ENCODE measurements at places on chromosomes 6 and 20.

- H3K36me3 ChIP-seq: no peaks in the 10 kb centered on the region
- no peaks in the 10 kb centered on the region for H3K27me3 ChIP-seq
- DNase-seq: no peak
- H3K27ac ChIP-seq: peak overlapping the region; percentile 59
- H3K4me3 ChIP-seq: no peak overlapping the region
- H3K4me1 ChIP-seq: peaks cover 16% of the 10 kb centered on the region
Observed at GRCh38 chr20:47591231-47591630, 89.5 kb downstream of the NCOA3 start.

DNA sequence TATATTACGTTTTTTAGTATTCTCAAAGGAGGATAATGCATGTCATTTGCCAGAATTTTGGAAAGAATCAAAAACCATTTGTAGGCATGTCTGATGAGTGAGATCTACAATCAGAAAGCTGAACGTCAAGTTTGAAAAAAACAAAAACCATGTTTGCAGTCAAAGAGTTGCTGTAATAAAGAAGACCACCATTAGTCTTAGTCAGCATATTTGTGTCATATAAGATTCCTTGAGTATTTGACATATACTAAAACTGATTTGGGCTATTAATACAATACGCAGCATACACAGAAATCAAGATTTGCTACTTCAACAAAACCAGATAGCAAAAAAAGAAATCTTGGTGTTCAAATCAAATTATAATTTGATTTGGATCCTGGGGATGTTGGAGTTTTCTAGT is 247.5 kb downstream of the SAMD5 start:
- H3K36me3 ChIP-seq: no peaks in the 10 kb centered on the region
- H3K27ac ChIP-seq: no peak overlapping the region
- H3K4me1 ChIP-seq: no peaks in the 10 kb centered on the region

DNA sequence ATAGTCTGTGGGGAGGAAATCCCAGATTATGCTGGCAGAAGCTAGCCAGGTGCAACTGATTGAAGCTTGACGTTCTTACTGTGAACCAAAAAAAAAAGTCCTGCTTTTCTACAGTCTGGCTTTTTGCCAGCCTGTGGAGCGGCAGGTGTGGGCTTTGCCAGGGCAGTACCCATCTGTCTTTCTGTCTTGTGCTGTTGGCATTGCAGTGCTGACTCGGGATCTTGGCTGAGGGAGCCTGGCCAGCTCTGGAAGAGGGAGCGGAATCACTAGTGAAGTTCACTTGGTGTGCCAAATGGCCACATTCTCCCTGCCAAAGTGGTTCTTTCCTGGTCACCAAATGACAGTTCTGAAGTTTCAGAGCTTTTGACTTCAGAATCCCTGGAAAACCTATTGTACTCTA is 5.0 kb downstream of the KIF3B start:
- H3K27me3 ChIP-seq: no peaks in the 10 kb centered on the region
- DNase-seq: no peak
- H3K4me1 ChIP-seq: peaks cover 45% of the 10 kb centered on the region

- DNase-seq: peak; percentile 22
- peak overlapping the region; percentile 85 for H3K27ac ChIP-seq
- H3K36me3 ChIP-seq: no peaks in the 10 kb centered on the region
- peak overlapping the region; percentile 89 for H3K4me3 ChIP-seq
Observed at GRCh38 chr6:7108964-7109836, 1.4 kb downstream of the RREB1 start.

- H3K27me3 ChIP-seq: peaks cover 54% of the 10 kb centered on the region
- H3K36me3 ChIP-seq: peaks cover 4% of the 10 kb centered on the region
- no peak overlapping the region for H3K4me3 ChIP-seq
- H3K4me1 ChIP-seq: peaks cover 7% of the 10 kb centered on the region
- no peak overlapping the region for H3K27ac ChIP-seq
Observed at GRCh38 chr6:1502041-1502440, 107.7 kb upstream of the FOXC1 start.

- no peak overlapping the region for H3K4me3 ChIP-seq
- H3K27me3 ChIP-seq: peaks cover 50% of the 10 kb centered on the region
- H3K4me1 ChIP-seq: no peaks in the 10 kb centered on the region
- no peak overlapping the region for H3K27ac ChIP-seq
- DNase-seq: no peak
Observed at GRCh38 chr6:167416676-167417430, 92.0 kb downstream of the TTLL2 start.

- no peak overlapping the region for H3K27ac ChIP-seq
- H3K4me1 ChIP-seq: no peaks in the 10 kb centered on the region
- no peaks in the 10 kb centered on the region for H3K27me3 ChIP-seq
- DNase-seq: no peak
Observed at GRCh38 chr20:55882910-55883309, 122.4 kb downstream of the CBLN4 start.

DNA sequence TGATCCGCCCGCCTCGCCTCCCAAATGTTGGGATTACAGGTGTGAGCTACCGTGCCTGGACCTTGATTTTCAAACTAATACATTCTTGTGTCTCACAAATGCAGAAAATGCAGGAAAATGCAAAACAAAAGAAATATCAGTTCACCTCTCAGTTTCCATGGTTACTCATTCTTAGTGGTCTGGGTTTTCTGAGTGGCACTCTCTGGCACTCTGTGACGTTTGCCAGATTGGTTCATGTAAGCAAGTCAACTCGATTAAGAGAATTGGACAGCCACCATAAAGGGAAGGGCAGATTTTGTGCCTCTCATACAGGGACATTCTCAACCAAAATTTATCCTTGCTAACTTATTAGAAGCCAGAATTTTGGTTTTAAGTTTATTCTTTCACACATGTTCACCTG is 8.6 kb downstream of the CMTR1 start:
- no peak overlapping the region for H3K4me3 ChIP-seq
- H3K4me1 ChIP-seq: peaks cover 28% of the 10 kb centered on the region
- DNase-seq: no peak
- peaks cover 11% of the 10 kb centered on the region for H3K36me3 ChIP-seq
- H3K27ac ChIP-seq: peak overlapping the region; percentile 89

DNA sequence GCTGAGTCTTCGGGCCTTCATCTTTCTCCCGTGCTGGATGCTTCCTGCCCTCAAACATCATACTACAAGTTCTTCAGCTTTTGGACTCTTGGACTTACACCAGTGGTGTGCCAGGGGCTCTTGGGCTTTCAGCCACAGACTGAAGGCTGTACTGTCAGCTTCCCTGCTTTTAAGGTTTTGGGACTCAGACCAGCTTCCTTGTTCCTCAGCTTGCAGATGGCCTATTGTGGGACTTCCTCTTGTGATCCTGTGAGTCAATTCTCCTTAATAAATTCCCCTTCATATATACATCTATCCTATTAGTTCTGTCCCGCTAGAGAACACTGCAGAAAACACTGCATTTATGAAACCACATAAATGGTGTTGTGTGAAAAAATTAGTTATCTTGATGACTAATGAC is 13.9 kb upstream of the BCLAF1 start:
- no peaks in the 10 kb centered on the region for H3K27me3 ChIP-seq
- H3K27ac ChIP-seq: no peak overlapping the region
- peaks cover 2% of the 10 kb centered on the region for H3K4me1 ChIP-seq
- no peak for DNase-seq

- no peaks in the 10 kb centered on the region for H3K27me3 ChIP-seq
- H3K36me3 ChIP-seq: peaks cover 12% of the 10 kb centered on the region
- no peak for DNase-seq
- no peak overlapping the region for H3K4me3 ChIP-seq
- peaks cover 14% of the 10 kb centered on the region for H3K4me1 ChIP-seq
- H3K27ac ChIP-seq: no peak overlapping the region
Observed at GRCh38 chr6:136618086-136618485, 67.9 kb upstream of the MAP7 start.

- no peaks in the 10 kb centered on the region for H3K27me3 ChIP-seq
- no peak overlapping the region for H3K4me3 ChIP-seq
- no peak for DNase-seq
- no peaks in the 10 kb centered on the region for H3K4me1 ChIP-seq
- no peaks in the 10 kb centered on the region for H3K36me3 ChIP-seq
Observed at GRCh38 chr6:72102561-72102960, 216.2 kb downstream of the RIMS1 start.

DNA sequence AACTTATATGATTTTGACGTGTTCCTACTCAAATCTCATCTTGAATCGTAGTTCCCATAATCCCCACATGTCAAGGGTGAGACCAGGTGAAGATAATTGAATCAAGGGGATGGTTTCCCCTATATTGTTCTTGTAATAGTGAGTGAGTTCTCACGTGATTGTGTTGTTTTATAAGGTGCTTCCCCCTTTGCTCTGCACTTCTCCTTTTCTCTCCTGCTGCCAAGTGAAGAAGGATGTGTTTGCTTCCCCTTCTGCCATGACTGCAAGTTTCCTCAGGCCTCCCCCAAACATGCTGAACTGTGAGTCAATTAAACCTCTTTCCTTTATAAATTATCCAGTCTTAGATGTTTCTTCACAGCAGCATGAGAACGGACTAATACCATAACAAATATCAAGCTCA is 83.2 kb downstream of the MANEA start:
- no peaks in the 10 kb centered on the region for H3K4me1 ChIP-seq
- H3K27me3 ChIP-seq: peaks cover 11% of the 10 kb centered on the region
- H3K27ac ChIP-seq: no peak overlapping the region
- no peaks in the 10 kb centered on the region for H3K36me3 ChIP-seq
- DNase-seq: no peak

DNA sequence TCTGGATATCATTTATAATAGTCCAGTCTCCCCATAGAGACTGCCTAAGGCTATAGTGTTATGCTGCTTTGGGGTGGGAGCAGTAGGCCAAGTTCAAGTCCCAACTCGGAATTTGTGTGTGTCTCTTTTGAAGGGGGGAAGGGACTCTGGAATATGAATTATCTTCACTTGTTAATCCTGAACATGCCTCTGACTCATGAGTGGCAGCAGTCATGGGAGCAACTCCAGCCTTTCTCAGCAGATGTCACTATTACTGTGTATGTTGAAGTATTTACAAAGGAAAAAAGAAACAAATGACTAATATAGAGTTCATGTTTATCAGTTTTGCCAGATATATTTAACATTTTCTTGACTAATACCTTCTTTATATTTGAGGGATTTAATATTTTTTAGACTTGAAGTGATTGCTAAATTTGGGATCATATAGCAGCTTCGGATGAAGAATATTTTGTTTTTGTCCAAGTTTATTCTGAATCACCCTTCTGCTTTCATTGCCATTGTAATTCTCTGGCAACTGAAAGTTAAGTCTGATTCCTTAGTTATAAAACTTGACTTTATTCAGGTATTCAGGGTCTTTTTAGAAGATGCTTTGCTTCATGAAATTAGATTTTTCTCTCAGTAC is 23.4 kb downstream of the FAM217A start:
- H3K36me3 ChIP-seq: peaks cover 11% of the 10 kb centered on the region
- H3K27ac ChIP-seq: peak overlapping the region; percentile 19
- DNase-seq: no peak
- no peaks in the 10 kb centered on the region for H3K27me3 ChIP-seq
- peaks cover 19% of the 10 kb centered on the region for H3K4me1 ChIP-seq
- H3K4me3 ChIP-seq: no peak overlapping the region

- H3K27me3 ChIP-seq: no peaks in the 10 kb centered on the region
- no peaks in the 10 kb centered on the region for H3K36me3 ChIP-seq
- no peak overlapping the region for H3K4me3 ChIP-seq
- no peak for DNase-seq
Observed at GRCh38 chr6:78599526-78599925, 267.8 kb upstream of the IRAK1BP1 start.

- no peak overlapping the region for H3K27ac ChIP-seq
- H3K4me1 ChIP-seq: no peaks in the 10 kb centered on the region
- DNase-seq: no peak
- H3K27me3 ChIP-seq: no peaks in the 10 kb centered on the region
- no peaks in the 10 kb centered on the region for H3K36me3 ChIP-seq
- H3K4me3 ChIP-seq: no peak overlapping the region
Observed at GRCh38 chr6:68342286-68342685, 292.8 kb upstream of the ADGRB3 start.

DNA sequence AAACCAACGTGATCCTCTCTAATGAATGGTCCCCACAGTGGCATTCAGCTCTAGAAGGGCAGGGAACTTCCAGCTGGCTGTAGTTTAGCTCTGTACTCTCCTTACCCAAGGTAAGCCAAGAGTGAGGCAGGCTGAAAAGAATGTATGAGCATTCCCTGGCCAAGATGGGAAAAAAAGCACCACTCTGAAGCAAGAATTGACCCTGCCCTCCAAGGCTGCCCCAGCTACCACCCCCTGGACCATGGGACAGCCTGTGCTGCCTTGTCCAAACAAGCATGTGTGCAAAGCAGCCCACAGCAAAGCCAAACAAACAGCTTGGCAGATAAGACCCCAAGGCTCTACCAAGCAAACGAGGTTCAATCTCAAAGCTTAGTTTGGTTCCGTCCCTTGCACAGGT is 73.9 kb downstream of the GFOD1 start:
- H3K27ac ChIP-seq: no peak overlapping the region
- H3K27me3 ChIP-seq: peaks cover 4% of the 10 kb centered on the region
- H3K4me3 ChIP-seq: no peak overlapping the region
- H3K4me1 ChIP-seq: peaks cover 7% of the 10 kb centered on the region
- H3K36me3 ChIP-seq: peaks cover 2% of the 10 kb centered on the region

DNA sequence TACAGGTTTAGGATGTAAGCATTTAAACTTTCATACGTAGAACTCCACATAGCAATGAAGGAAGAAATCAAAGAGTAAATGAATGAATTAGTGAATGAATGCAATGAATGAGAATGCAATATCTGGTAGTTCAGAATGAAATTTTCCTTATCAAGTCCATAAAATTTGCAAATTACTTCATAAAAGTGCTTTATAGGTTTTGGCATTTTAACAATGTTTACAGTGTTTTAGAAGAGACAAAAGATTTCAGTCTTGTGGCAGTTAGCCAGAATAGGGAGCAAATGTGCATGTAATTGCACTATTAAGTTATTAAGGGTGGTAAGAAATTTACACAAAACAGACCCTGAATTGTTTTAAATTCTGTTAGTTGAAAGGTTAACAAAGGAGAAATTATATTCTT is 739.4 kb upstream of the FLRT3 start:
- no peak overlapping the region for H3K27ac ChIP-seq
- no peak for DNase-seq
- H3K36me3 ChIP-seq: no peaks in the 10 kb centered on the region
- no peak overlapping the region for H3K4me3 ChIP-seq
- no peaks in the 10 kb centered on the region for H3K4me1 ChIP-seq
